ENCODE measurements at places on chromosomes 2 and 18. TPM values are rescaled to one million over a fixed set of nuclear protein-coding genes. Genes with fewer than 3 reads are reported as not detected.

UPP2 gene
- not detected for total RNA-seq

POTEI gene
- total RNA-seq = 0.13 TPM

DOK6 gene
- 0.35 TPM for total RNA-seq

NTSR2 gene
- total RNA-seq = not detected

IL18R1 gene
- total RNA-seq = 0.67 TPM

OR6B2 gene
- not detected for total RNA-seq

SAG gene
- total RNA-seq = not detected

CSRNP3 gene
- 4.8 TPM for total RNA-seq

MAPRE3 gene
- total RNA-seq = 9.7 TPM

PSMA8 gene
- not detected for total RNA-seq

NBAS gene
- total RNA-seq = 28.6 TPM

GCKR gene
- 3.0 TPM for total RNA-seq

COX5B gene
- total RNA-seq = 109 TPM

ANKRD62 gene
- 4.2 TPM for total RNA-seq

UNC80 gene
- 0.69 TPM for total RNA-seq

IHH gene
- not detected for total RNA-seq

TRIM54 gene
- total RNA-seq = 0.14 TPM

RAPH1 gene
- 16.6 TPM for total RNA-seq

EPB41L3 gene
- 13.4 TPM for total RNA-seq

TCF23 gene
- total RNA-seq = 0.05 TPM

GALNT5 gene
- total RNA-seq = 0.28 TPM

IL36RN gene
- total RNA-seq = not detected

SLC9A4 gene
- 0.41 TPM for total RNA-seq

RAD51AP2 gene
- total RNA-seq = 0.06 TPM

ZNF804A gene
- total RNA-seq = 0.12 TPM

TBR1 gene
- total RNA-seq = not detected

DSG1 gene
- not detected for total RNA-seq

CPO gene
- 0.14 TPM for total RNA-seq

EPAS1 gene
- 66.4 TPM for total RNA-seq

SPRED2 gene
- total RNA-seq = 14.6 TPM

CTLA4 gene
- not detected for total RNA-seq

CCT4 gene
- 101 TPM for total RNA-seq

Measured in pancreas (tissue), 10 donors.